ENCODE measurements at places on chromosomes 4 and X.

- DNase-seq, result no peak
Observed at GRCh38 chr4:112069110-112069509, 76.1 kb upstream of the FAM241A start.

GRCh38 chr4:134935320-134935719 is 733.7 kb upstream of the PABPC4L start:
- DNase-seq, result no peak

GRCh38 chrX:48461830-48462229 is 8.2 kb downstream of the SLC38A5 start:
- DNase-seq, result no peak

GRCh38 chr4:13294961-13295605 is 189.1 kb downstream of the RAB28 start:
- no peak for DNase-seq

DNA sequence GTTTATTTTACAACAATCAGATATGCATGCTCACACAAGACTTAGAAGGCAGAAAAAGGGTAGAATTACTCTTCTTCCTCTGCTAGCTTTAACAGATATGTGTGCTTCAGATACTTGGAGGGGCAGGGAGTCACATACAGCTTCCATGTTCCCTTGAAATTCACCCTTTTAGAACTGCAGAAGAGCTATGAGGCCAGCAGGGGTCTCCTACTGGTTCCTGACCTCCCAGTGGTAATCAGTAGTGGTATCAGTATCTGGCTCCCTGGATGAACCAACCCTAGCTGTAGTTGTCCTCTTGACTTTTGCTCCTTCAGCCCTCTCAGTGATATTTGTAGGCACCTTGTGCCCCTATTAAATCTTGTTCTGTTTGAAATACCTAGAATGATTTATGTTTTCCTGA is 81.5 kb downstream of the RCHY1 start:
- peak; percentile 4 for DNase-seq

GRCh38 chrX:78313526-78313925 is 13.9 kb downstream of the CYSLTR1 start:
- DNase-seq, result no peak

DNA sequence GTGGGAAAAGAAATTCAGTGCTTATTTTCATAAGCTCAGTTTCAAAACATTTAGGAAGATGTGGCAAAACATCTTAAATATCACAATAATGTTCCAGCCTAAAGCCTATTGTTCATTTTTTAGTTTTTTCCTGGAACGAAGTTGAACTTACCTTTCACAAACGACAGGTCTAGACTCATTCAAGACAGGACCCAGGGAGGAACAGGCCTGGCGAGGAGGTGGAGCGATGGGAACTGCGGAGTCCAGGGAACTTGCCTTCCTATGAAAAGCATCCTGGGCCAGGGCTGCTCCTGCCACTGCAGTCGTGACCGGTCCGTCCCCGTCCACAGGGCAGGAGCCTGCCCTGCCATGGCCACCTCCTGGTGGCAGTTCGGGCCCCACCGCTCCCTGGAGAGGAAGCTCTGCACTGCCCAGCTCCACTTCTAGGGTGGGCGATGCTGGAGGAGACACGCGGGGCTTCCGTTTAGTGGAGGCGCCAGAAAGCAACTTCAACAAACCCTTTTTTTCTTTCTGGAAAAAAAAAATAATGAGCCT is 96.7 kb upstream of the CBR4 start:
- no peak for DNase-seq

DNA sequence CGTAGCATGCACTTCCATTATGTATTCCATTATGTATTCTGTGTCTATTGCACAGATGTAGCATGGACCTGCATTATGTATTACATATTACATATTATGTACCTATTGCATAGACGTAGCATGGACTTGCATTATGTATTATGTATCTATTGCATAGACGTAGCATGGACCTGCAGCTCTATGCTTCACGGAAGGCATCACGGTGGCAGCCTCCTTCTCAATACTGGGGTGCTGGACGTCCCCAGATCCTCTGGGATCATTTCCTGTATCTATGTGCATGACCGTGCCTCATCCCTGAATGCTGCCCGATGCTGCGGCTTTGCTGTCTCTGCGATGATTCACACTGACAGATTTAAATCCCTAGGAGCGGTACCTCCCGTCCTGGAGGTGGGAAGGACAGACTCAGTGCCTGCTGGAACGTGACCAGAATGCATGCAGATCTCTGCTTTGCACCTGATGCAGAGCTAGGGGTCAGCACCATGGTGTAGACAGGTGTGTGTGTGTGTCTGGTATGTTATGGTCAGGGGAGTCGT is 317.5 kb downstream of the DHRSX start:
- no peak for DNase-seq

GRCh38 chr4:37663552-37663951 is 22.6 kb downstream of the RELL1 start:
- DNase-seq, result no peak

- DNase-seq, result no peak
Observed at GRCh38 chrX:124829930-124830329, 483.6 kb downstream of the SH2D1A start.

GRCh38 chrX:74344280-74344622 is 40.3 kb downstream of the ZCCHC13 start:
- DNase-seq, result no peak

- DNase-seq, result no peak
Observed at GRCh38 chr4:96675416-96675815, 835.5 kb downstream of the PDHA2 start.

DNA sequence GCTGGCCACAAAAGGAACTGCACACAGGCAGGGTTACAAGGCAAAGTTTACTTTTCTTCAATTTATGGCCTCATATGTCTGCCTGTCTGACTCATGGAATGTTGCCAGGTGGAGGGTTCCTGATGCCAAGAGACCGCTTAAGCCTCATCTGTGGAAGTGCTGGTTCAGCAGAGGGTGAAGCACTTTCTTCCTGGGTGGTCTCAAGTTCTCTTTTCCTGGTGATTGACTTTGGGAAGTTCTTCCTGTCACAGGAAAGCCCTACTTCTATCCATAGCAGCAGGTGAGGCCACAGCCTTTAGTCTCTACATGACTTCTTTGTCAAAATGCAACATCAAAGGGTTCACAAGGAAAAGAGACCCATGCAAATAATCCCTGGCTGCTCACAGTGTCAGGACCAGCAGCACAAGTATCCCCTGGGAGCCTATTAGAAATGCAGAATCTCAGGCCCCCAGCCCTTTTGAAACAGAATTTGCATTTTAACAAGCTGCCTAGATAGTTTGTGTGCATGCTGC is 81.4 kb upstream of the IGFBP7 start:
- DNase-seq, result no peak

GRCh38 chr4:112523764-112524505 is 8.0 kb upstream of the NEUROG2 start:
- DNase-seq, result peak; percentile 90

DNA sequence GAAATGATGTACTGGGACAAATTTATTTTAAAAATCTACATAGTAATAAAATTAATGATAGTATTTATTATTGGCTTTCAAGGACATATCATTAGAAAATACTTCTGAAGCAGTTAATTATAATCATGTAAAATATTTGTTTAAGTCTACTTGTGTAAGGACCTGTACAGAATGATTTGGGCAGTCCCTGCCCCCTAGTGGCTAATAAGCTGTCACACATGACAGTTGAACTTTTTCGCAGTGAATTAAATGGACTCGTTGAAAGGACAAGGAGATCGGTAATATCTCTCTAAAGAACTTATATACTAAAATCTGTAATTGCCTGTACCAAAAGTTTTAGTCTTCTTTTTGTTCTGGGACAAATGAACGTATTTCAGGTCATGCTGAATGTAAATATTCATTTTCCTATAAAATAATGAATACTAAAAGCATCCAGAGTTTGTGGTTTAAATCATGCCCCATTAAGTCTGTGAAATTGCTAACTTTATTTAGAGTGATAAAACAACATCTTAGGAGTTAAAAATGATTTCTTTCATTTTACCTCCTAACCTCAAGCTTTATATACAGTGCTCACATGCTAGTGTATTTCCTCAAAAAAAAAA is 13.6 kb downstream of the EXOC1 start:
- peak; percentile 52 for DNase-seq

GRCh38 chrX:25807022-25807421 is 331.1 kb upstream of the MAGEB18 start:
- no peak for DNase-seq

DNA sequence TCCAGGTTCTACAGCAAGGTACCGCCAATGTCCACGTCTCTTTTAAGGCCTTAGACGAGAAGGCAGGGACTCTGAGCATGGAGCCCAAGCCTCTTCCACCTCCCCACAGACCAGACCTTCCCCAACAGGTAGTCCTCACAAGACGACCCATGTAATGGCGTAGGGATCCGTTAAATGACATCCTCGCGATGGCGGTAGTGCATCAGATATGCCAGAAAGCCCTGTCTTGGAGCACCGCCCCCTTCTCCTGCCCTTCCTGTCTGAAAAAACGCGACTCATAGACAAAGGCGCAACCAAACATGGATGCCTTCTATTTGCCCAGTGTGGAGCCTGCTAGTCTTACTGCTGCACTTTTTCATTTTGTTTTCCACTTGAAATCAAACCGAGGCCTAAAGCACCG is 185.4 kb downstream of the OR13H1 start:
- DNase-seq, result no peak

DNA sequence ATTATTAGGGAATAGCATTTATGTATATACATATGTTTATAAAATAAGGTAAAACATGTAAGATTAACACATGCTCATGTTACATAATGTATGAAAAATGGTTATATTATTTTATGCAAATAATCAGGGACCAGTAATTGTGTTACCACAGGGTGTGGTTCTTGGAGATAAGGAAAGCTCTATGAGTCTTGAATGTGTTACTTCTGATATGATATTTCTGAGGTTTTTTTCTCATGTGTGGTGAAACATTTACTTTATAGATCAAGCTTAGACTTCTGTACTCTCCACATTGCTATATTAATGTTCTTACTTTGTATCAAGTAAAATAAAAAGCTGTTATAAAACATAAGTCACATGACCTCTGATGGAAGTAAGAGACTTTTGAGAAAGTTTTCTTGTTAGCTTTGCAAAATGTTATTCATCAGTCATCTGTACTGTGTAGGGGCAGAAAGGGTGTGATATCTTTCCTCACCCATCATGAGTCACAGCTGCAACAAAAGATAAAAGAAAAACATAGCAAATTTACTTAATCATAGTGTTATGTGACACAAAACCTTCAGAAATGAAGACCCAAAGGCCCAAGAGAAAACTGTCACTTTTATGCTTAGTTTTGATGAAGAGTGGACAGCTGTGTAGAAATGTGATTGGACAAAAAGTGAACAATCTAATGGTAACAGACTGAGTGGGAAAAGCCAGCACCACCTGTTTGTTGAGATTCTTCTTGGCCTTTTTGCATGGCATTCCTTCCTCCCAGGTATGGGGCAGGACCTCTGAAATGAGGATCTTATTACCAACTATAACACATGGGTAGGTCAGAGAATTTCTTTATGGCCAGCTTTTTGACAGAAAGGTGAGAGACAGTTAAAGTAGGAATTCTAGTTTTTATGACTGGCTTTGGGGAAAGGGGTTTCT is 632.3 kb downstream of the PDHA2 start:
- DNase-seq, result no peak

- no peak for DNase-seq
Observed at GRCh38 chr4:176393306-176394013, 73.7 kb downstream of the SPCS3 start.

DNA sequence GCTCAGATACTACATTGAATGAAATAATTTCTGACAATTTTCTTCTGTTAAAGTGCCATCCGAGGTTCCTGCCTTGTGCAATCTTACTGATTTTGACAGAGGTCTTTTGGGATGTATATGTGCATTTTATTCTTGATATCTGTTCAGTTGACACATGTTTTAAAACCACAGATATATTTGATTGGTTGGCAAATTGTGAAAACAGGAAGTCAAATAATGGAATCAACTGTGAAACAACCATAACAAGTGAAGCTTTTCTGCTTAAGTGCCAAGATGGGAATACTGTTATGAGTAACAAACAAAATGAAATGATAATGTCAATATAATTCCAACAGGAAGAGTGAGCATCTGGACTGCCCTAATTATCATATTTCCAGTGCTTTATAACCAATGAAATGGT is 84.9 kb upstream of the TET2 start:
- no peak for DNase-seq

GRCh38 chrX:38312436-38312835 is 14.9 kb downstream of the RPGR start:
- DNase-seq, result no peak

GRCh38 chrX:78384486-78384885 is 57.1 kb upstream of the CYSLTR1 start:
- no peak for DNase-seq

DNA sequence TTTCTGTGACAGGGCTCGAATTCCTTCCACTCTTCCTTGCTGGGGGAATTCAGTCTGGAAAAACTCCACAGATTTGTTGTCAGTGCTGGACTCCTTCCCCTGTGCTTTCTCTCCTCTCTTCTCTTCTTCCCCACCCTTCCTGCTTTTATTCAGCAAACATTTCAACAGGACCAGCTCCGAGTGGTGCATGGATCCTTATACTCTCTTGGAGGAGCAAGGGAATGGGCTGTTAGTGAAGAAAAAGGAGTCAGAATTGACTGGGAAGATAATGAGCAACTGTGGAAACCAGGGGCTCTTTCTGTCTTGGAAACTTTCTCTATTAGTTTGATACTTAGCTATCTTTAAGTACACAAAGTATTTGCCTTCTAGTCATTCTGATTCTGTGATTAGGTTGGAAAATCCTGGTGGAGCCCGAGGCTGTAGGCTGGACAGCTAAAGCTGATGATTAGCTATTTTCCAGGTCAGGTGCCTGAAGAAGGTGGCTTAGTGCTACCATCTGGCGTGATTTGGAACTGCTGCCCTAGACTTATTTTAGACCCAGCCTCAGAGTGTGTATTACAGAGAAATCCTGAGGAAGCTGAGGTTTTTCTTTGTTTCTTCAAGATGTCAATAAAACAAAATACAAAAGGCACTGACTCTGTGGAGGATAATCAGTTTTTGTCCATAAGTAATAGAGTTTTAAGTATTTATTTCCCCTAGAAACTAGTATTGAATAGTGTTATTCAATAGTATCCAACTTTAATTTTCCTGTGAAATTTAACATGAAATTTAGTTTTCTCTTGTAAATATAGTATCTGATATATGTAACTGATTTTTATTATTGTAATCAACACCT is 38.4 kb downstream of the NAP1L5 start:
- peak; percentile 15 for DNase-seq

GRCh38 chr4:128916832-128917231 is 107.3 kb downstream of the JADE1 start:
- no peak for DNase-seq
